ENCODE measurements at places on chromosomes 1 and 21. TPM values are rescaled to one million over a fixed set of nuclear protein-coding genes. Genes with fewer than 3 reads are reported as not detected.

- H3K27me3 ChIP-seq, result no peaks in the 10 kb centered on the region
- peaks cover 1% of the 10 kb centered on the region for H3K36me3 ChIP-seq
- no peak overlapping the region for H3K27ac ChIP-seq
Measured at GRCh38 chr21:33432496-33432895, 29.3 kb downstream of the IFNGR2 start.

Gene GSTM1
- not detected for total RNA-seq

Gene RHEX
- not detected for total RNA-seq

DNA sequence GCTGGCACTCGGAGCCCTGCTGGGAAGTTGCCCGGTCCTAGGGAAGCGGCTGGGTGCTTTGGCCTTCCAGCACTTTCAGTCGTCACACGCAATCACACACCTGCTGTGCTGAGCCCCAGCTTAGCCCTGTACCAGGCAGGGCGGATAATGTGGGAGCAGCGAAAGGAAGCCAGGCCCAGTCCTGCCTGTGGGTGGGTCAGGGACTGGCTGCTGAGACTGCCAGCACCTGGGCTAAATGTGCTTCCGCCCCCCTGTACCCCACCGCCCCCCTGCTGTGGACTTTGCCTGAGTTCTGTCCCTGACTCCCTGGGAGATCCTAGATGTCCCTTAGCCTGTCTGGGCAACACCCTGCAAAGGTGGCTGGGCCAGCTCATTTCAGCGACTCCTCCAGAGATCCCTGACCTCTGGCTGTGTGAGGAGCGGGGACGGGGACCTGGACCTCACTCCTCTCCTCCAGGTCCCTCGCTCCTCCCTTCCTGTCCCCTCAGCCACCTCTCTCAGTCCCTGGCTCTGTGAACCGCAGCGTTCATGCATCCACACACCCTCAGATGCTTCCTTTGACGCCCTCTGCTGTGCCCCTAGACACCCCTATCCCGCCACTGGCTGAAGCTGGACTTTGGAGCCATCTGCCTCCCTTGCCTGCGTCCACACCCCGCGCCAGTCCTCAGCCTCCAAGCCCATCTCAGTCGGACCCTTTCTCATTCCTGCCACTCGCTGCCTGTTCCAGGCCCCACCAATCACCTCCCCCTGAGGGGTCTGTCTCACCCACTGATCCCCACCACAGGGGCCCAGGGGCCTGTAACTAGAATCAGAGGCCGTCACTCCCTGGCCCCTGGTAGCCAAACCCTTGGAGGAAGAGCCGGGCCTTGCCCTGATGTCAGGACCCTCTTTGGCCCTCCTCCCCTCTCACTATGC, 1.4 kb downstream of the MMEL1 start:
- no peaks in the 10 kb centered on the region for H3K4me1 ChIP-seq
- H3K36me3 ChIP-seq, result no peaks in the 10 kb centered on the region
- H3K27me3 ChIP-seq, result no peaks in the 10 kb centered on the region
- H3K27ac ChIP-seq, result no peak overlapping the region
- H3K4me3 ChIP-seq, result no peak overlapping the region
- DNase-seq, result no peak

GRCh38 chr21:26447932-26448475, 125.1 kb downstream of the CYYR1 start:
- DNase-seq, result no peak
- H3K27ac ChIP-seq, result no peak overlapping the region
- no peaks in the 10 kb centered on the region for H3K27me3 ChIP-seq
- no peaks in the 10 kb centered on the region for H3K4me1 ChIP-seq
- H3K36me3 ChIP-seq, result no peaks in the 10 kb centered on the region
- H3K4me3 ChIP-seq, result no peak overlapping the region

DNA sequence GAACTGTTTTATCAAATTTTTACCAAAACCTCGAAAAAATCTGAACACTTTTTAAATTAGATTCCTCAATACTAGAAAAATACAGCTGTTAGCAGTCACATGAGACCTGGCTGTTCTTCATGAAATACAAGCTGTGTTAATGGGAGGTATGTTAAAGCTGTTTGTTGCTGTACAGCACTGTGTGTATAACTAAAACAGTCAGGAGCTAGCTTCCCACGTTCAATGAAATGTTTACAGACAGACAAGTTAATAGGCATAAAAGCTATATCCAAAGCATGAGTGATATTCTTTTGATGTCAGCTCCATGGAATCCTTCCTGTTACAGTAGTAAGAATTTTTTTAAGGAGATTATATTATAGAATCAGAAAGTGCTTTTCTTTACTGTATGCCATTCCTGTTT, 223.2 kb upstream of the FOXD3 start:
- no peaks in the 10 kb centered on the region for H3K27me3 ChIP-seq
- H3K36me3 ChIP-seq, result no peaks in the 10 kb centered on the region
- no peak overlapping the region for H3K27ac ChIP-seq

GRCh38 chr21:19508844-19509243, 1105.3 kb upstream of the TMPRSS15 start:
- no peaks in the 10 kb centered on the region for H3K36me3 ChIP-seq
- no peaks in the 10 kb centered on the region for H3K27me3 ChIP-seq
- no peak overlapping the region for H3K27ac ChIP-seq
- no peak overlapping the region for H3K4me3 ChIP-seq
- DNase-seq, result no peak

Gene FAM72D
- 5.9 TPM for total RNA-seq

GRCh38 chr1:2623571-2624337, 9.1 kb downstream of the MMEL1 start:
- no peaks in the 10 kb centered on the region for H3K27me3 ChIP-seq
- DNase-seq, result no peak
- no peak overlapping the region for H3K4me3 ChIP-seq
- H3K36me3 ChIP-seq, result no peaks in the 10 kb centered on the region
- H3K4me1 ChIP-seq, result no peaks in the 10 kb centered on the region
- H3K27ac ChIP-seq, result no peak overlapping the region
